ENCODE measurements at places on chromosomes 12 and 14.

DNA sequence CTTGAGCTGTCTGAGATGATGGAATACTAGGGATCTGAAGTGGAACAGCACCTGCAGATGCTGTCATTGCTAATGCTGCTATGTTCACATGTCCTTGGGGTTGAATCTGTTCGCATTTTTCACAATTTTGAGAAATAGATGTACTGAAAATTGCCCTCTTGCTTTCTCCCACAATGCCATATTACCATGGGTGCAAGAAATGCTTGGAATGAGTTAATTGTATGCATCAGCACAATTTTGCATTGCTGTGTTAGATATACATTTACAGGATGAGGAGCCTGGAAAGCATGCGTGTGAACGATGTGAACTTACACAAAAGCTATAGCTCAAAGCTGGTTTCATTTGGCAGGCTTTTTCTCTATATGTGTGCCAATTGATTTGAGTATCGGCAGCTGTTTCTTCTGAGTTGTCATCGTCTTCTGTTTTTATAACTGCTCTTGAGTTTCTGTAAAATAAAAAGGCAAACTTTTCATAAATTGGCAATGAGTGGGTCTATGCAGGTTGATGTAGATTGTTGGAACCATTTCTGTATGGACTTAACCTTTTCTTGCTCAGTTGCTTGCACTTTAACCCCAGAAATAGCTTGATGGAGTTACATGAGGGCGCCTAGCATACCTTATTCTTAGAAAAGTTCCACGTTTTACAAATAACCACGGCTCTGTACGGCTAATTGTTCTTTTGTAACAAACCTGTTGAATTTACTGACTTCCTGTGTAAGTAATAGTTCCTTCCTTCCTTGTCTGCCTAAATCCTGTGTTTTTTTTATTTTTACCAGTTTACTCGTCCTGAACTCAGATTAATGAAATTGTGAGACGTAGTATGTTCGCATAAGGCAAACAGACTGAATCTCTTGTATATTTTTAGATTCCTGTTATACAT is 105.9 kb downstream of the FGD4 start:
- DNase-seq, result no peak

DNA sequence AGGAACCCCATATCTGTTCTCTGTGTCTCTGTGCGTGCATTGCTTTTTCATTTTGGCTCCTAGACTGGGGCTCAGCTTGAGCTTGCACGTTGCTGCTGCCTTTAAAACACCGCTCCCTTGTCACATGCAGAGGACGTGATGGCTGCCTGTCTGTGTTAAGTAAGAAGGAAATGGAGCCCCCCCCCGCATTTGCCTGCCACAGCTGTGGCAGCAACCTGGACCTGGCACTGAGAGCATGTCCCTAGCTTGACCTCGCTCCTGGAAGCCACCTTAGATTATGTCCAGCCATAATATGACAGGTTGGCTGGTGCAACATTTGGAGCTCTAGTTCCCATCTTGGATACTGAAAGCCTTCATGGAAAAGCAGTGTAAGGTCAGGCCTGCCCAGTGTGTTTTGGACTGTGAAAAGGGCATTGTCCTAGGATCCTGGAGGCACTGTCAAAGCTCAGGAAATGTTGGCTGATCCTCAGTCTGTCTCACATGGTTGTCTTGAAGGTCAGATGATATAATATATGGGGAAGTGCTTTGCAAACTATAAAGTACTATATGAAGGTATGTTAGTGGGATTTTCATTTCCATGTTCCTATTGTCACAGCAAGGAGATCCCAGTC is 73.8 kb downstream of the PRKCH start:
- DNase-seq, result no peak

DNA sequence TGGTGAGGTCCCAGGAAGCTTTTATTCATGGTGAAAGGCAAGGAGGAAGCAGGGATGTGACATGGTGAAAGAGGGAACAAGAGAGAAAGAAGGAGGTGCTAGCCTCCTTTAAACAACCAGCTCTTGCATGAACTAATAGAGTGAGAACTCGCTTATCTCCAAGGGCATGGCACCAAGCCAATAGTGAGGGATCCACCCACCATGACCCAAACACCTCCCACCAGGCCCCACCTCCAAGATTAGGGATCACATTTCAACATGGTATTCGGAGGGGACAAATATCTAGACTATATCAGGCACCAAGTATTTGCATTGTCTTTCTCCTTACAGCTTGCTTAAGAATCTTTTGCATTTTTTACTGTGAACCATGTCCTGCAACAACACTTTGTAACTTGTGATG is 91.9 kb upstream of the DHRS4 start:
- no peak for DNase-seq

GRCh38 chr14:98592611-98593170 is 679.3 kb downstream of the BCL11B start:
- no peak for DNase-seq

DNA sequence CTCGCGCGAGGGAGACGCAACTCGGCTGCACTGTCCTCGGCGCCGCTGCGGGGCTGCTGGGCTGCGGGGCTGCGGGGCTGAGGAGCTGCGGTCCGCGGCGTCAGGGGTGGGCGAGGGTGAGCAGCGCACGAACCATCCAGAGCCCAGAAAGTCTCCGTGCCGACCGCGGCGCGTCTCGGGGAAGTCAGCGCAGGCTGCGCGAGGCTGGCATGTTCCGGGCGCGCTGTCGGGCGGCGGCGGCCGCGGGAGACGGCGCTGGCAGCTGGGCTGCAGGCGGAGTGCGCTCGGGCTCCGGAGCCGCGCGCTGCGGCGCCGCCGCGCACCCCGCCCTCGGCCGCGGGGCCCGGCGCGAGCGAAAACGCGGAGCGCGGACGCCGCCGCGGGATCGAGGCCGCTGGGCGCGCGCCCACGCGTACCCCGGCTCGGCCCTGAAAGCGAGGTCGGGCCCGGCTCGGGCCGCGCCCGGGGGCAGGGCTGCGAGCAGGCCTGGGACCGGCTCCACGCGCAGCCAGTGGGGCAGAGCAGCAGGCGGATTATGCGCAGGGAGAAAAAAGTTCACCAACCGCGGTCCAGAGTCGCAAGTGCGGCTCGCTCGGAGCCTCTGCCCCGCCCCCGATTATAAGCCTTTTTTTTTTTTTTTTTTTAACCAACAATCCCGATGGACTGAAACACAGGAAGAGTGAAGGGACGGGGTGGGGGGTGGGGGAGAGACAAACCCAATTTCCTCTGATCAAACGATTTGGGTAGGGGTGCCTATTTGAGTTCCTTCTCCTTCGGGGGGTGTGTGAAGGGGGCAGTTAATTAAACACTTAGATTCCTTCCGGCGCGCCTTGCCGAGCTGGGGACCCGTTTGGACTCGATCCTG is at the start of gene PRICKLE1:
PRICKLE1 (minus strand) TSS at position 282 of the 865 bp plus-strand sequence. CDS start 117,230 bp downstream, outside the sequence.
- peak; percentile 5 for DNase-seq

GRCh38 chr12:18261906-18262305 is 588 bp downstream of the PIK3C2G start:
- no peak for DNase-seq

DNA sequence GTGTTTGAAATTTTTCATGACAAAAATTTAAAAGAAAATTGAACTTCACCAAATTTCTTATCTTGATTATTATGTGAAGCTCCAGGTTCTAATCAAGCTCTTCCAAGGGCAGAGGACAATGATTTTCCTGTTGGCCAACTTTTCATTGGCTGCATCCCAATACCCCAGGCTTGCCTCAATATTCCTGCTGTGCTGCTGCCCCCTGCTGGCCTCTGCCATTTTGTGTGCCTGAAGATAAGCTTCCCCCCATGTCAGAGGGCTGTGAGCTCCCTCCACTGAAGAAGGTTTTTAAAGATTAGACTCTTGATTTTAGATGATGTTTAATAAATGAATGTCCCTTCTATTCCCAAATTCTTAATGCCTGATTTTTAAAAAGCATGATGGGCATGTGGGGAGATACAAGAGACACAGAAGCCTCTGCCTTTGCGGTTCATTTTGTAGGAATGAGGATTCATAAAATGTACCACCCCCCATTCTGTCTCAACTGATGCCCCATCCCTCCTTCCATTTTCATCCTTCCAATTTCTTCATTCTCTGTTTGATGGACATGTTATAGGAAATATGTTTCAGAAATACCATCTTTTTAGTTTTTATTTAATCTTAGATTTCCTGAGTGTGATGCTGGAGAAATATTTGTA is 76.7 kb upstream of the RGS6 start:
- peak; percentile 37 for DNase-seq

DNA sequence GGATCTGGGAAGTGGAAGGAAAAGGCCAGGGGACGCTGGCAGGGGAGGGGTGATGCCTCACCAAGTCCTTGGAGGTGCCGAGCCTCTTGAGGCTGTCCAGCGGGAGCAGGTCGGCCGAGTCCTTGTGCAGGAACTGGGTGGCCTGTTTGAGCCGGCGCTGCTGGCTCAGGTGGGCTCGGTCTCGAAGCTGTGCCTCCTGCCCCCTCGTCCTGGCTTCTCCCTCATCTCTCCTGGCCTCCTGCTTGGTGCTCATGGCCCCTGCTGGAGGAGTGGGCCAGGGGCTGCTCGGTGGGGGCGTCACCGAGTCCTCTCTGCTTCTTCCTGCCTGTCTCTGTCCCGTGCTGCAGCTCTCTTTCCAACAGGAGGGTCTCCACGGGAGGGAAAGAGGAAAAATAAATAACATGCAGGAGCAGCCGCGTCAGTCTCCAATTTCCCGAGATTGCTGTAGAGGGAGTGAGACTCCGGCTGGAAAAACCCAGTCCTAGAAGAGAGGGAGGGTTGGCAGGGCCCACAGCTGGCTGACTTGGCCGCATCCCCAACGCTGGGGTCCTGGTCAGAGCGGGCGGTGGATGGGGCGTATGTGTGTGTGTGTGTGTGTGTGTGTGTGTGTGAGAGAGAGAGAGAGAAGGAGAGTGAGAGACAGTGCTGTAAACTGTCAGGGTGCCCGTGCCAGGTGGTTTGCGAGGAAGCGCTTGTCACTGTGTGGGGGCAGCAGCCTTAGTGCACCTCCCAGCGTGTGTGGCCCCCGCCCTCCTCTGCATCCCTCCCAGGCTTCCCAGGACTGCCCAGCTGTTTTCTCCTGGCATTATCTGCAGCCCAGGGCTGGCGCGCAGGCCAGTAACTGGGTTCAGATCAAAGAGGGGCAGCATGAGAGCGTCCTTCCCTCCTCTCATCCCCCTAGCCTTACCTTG is at the start of gene NRIP2:
NRIP2 (minus strand) TSS at position 455 of the 911 bp plus-strand sequence; CDS start at position 403, 52 bp downstream.
- no peak for DNase-seq

DNA sequence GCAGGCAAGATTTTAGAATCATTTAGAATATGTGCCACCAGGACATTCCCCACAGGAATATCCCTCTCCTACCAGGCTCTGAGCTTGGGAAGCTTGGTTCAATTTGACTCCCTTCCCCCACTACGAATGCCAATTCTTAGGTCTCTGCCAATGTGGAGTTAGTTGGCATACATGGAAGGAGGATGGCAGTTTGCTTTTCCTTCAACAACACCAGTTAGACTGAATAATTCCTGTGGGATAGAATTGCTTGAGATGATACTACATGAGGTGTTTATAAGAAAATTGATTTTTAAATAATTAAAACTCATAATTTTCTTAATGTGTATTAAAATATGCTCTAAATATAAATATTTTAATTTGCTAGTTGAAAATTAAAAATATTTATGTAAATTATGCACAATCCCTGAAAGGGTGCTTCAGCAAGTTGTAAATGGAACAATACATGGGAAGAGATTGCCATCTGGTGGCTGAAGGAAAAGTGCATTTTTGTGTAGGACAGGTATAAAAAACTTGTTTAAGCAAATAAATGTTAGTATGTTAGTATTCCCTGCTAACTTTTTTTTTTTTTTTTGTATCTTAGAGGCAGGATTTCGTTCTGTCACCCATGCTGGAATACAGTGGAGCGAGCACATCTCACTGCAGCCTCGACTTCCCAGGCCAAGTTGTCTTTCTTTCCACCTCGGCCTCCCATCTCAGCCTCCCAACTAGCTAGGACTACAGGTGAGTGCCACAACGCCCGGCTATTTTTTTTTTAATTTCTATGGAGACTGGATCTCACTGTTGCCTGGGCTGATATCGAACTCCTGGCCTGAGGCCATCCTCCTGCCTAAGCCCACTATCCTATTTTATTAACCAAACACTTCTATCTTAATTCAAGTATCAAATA is 25.8 kb upstream of the STRAP start:
- DNase-seq, result peak; percentile 73

DNA sequence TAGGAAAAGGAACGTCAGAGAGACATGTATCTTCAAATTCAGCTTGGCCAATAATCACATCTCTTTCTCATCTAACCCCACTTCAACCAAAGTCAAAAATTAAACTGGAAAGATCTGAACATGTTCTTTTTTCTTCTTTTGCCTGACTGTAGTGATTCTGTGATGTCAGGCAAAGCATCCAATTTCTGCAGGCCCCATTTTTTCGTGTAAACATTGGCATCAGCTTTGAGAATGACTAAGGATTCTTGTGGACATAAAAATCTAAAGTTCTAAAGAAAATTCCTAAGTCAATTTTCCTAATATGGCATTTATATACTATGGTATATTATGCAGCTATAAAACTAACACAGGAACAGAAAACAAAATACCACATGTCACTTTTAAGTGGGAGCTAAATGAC is 89.1 kb downstream of the STXBP6 start:
- no peak for DNase-seq

DNA sequence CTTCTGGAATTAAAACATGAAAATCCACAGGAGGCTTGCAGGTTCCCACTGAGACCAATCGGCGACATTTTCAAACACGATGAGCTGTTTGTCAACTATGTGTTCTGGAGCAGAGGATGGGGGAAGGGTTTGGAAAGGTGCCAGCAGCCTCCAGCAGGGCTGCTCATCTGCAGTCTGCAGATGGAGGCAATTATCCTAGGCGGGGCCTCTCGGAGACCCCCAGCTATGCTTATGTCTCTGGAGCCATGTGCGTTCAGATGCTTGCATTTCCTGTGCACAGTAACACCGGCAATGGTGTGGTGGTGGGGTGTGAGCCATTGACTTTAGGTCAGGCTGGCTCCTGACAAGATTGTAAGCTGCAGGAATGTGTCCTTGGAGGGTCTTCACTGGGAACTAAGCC is 51.7 kb downstream of the RPH3A start:
- no peak for DNase-seq

DNA sequence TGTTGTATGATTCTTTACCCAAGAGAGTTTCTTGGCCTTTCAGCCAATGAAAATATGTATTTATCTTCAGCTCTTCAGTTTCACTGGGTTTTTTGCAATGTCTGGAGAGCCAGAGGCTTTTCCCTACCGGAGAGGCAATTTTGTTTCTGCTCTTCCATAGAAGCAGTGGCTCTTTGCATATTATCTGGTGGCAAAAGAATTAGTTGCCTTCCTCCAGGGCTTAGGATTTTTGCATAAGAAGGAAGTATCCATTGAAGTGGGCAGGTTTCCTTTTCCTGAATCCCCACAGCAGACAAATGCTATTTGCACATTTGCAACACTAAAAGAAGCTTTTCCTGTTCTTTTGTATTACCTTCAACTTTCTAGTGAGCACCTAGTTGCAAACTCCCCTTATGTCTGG is 75.2 kb downstream of the NTS start:
- no peak for DNase-seq

GRCh38 chr12:108152170-108152538 is 23.1 kb downstream of the WSCD2 start:
- no peak for DNase-seq

All from CD4-positive, alpha-beta T cell treated with Interferon alpha-2 for 1 hour (primary cell).